Activated CD8-positive, alpha-beta T cell treated with anti-CD3 and anti-CD28 coated beads, Interleukin-2, amount 10 ng/mL, durations not matched to agents 7 days and 5 days (primary cell): ENCODE measurements at places on chromosomes 11 and 22.
A peak's percentile ranks its signal among the peaks of the same experiment; 100 is the strongest.

- no peak overlapping the region for H3K27ac ChIP-seq
- DNase-seq = no peak
- H3K27me3 ChIP-seq = no peaks in the 10 kb centered on the region
- peaks cover 41% of the 10 kb centered on the region for H3K4me1 ChIP-seq
- H3K4me3 ChIP-seq = no peak overlapping the region
- H3K36me3 ChIP-seq = no peaks in the 10 kb centered on the region
Observed at GRCh38 chr11:12163181-12163941, 53.0 kb downstream of the MICAL2 start.

DNA sequence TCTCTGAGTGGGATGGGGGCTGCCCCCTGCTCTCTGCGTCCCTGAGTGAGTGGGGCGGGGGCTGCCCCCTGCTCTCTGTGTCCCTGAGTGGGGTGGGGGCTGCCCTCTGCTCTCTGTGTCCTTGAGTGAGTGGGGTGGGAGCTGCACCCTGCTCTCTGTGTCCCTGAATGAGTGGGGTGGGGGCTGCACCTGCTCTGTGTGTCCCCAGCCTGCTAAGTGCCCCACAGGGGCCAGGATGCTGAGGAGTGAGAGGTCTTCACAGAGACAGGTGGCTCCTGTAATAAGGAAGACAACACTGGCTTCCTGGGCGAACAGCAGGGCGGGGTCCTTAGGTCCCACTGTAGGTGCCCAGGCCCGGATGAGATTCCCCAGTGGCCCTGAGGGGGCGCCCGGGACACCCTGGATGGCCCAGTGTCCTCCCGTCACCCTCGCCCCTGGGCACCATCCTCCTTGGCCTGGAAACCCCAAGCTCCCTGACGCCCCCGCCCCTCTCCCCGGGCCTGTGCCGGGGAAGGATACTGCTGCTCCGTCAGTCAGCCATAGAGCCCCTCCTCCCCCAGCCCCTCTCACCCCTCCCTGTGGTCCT lies 3.8 kb upstream of the CCDC188 start:
- H3K27me3 ChIP-seq = no peaks in the 10 kb centered on the region
- no peak overlapping the region for H3K27ac ChIP-seq
- no peak overlapping the region for H3K4me3 ChIP-seq
- DNase-seq = no peak
- no peaks in the 10 kb centered on the region for H3K36me3 ChIP-seq
- H3K4me1 ChIP-seq = peaks cover 7% of the 10 kb centered on the region

GRCh38 chr11:1401656-1402221 lies 12.0 kb downstream of the BRSK2 start:
- H3K36me3 ChIP-seq = no peaks in the 10 kb centered on the region
- no peaks in the 10 kb centered on the region for H3K27me3 ChIP-seq
- DNase-seq = peak; percentile 69
- no peak overlapping the region for H3K4me3 ChIP-seq
- no peak overlapping the region for H3K27ac ChIP-seq
- H3K4me1 ChIP-seq = no peaks in the 10 kb centered on the region

- no peak for DNase-seq
- no peaks in the 10 kb centered on the region for H3K4me1 ChIP-seq
- H3K27ac ChIP-seq = no peak overlapping the region
- H3K27me3 ChIP-seq = no peaks in the 10 kb centered on the region
- H3K4me3 ChIP-seq = no peak overlapping the region
Observed at GRCh38 chr11:27425814-27426213, 46.8 kb downstream of the LGR4 start.

DNA sequence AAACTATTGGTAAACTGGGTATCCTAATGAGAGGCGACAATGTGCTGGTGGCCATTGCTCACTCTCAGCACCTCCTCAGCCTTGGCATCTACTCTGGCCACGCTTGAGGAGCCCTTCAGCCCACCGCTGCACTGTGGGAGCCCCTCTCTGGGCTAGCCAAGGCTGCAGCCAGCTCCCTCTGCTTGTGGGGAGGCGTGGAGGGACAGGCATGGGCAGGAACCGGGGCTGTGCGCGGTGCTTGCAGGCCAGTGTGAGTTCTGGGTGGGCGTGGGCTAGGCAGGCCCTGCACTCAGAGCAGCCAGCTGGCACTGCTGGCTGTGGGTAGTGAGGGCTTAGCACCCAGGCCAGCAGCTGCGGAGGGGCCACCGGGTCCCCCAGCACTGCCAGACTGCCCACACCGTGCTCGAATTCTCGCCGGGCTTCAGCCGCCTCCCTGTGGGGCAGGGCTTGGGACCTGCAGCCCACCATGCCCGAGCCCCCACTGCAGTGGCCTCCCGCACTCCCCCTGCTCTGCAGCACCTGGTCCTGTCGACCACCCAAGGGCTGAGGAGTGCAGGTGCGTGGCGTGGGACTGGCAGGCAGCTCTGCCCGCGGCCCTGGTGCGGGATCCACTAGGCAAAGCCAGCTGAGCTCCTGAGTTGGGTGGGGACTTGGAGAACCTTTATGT lies 575.9 kb upstream of the ANO3 start:
- DNase-seq = no peak
- no peaks in the 10 kb centered on the region for H3K4me1 ChIP-seq
- H3K27ac ChIP-seq = no peak overlapping the region
- H3K36me3 ChIP-seq = no peaks in the 10 kb centered on the region
- H3K4me3 ChIP-seq = no peak overlapping the region
- H3K27me3 ChIP-seq = no peaks in the 10 kb centered on the region
